ENCODE measurements at places on chromosomes 11 and 22.
A peak's percentile ranks its signal among the peaks of the same experiment; 100 is the strongest.

GRCh38 chr11:64661146-64661545 lies 61.9 kb downstream of the NRXN2 start:
- DNase-seq: no peak

- peak; percentile 54 for DNase-seq
Measured at GRCh38 chr11:67468056-67468455, 995 bp downstream of the TMEM134 start.

DNA sequence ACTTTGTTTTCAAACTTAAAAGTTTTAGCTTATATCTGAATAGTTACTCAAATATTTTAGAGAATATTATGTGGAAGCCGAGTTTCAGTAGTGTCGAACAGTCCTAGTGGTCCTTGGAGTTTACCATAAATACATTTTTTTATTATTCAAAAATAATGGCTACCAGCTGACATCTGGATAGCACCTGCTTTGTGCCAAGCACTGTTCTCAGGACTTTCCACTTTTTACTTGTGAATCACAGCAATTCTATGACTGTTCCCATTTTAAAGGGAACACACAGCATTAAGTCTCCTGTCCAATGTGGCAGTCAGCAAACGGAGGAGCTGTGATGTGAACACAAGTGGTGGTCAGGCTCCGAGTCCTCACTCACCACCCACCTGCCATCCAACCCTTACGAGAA lies 4.0 kb upstream of the SCGB2A1 start:
- DNase-seq: no peak

GRCh38 chr11:101127699-101128570 lies 1.7 kb downstream of the PGR start:
- DNase-seq: peak; percentile 20

DNA sequence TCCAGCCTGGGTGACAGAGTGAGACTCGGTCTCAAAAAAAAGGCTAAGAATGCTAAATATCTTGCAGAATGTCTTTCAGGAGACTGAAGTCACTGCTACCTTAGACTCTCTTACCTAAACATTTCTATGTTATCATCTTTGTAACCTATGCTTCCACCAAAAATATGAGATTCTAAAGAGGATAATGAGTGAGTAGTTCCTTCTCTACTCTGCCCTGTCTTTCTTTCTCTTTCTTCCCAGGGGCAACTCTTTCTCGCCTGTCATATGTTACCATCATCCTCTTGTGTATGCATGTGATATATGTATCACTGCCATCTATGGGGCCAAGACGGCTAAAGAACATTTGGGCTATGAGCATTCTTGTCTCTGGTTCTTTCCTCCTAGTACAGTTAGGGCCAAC lies 9.0 kb upstream of the RASSF10 start:
- DNase-seq: no peak

- no peak for DNase-seq
Measured at GRCh38 chr11:95515371-95515770, 274.2 kb downstream of the FAM76B start.

DNA sequence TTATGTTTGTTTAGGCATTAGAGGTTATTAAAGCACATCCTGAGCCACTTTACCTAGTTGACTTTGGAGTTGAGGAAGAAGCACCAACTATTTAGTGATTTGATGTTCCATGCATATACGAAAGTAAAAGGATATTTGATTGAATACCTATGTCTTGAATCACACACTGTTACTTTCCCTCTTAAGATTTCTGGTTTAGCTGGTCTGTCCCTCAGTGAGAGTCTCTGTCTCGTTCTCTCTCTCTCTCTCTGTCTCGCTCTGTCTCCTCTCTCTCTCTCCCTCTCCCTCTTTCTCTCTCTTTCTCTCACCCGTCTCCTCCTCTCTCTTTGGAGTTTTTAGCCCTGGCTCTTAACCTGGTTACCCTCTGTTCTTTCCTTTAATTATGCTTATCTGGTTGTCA lies 11.0 kb downstream of the CTNND1 start:
- no peak for DNase-seq

DNA sequence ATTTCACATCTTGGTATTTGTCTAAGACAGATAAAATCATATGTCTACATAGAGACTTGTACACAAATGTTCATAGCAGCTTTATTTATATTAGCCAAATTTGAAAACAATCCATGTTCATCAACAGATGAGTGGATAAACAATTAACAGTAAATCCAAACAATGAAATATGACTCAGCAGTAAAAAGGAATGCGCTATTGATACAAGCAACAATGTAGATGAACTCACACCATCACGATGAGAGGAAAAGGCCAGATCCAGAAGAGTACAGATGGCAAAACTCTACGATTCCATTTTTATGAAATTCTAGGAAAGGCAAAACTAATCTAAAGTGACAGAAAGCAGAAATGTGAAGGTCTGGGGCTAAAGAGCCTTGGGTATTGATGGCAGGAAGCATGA lies 384.3 kb downstream of the NTM start:
- no peak for DNase-seq

GRCh38 chr11:8693010-8693551 lies 10.5 kb downstream of the RPL27A start:
- DNase-seq: no peak

- no peak for DNase-seq
Measured at GRCh38 chr11:18757811-18758210, 31.8 kb upstream of the IGSF22 start.

DNA sequence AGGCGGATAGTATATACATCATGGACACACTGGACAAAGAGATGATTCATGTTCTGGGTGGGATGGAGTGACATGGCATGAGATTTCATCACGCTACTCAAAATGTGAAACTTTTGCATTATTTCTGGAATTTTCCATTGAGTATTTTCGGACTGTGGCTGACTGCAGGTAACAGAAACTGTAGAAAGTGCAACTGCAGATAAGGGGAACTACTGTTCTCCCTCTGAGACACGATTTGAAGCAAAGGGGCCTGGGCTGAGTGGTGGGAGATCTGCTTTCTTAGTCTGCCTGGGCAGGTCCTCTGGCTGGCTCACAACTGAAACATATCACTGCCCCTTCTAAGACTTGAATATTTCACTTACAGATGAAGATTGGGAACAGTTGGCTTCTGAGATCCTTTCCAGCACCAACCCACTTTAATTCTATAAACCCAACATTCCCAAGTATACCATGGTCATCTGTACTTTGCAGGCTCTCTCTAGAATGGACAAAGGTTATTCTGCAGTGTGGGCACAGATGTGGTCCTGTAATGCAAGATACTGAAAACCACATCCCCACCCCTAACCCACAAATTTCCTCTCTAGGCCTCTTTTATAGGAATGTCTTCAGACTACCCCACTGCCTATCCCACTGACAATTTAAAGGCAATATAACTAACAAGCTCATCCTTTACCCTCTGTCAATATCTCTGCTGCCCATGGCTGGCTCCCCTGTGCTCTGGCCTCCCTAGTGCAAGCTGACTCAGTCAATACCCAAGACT lies 121.1 kb downstream of the KCNC1 start:
- DNase-seq: no peak

DNA sequence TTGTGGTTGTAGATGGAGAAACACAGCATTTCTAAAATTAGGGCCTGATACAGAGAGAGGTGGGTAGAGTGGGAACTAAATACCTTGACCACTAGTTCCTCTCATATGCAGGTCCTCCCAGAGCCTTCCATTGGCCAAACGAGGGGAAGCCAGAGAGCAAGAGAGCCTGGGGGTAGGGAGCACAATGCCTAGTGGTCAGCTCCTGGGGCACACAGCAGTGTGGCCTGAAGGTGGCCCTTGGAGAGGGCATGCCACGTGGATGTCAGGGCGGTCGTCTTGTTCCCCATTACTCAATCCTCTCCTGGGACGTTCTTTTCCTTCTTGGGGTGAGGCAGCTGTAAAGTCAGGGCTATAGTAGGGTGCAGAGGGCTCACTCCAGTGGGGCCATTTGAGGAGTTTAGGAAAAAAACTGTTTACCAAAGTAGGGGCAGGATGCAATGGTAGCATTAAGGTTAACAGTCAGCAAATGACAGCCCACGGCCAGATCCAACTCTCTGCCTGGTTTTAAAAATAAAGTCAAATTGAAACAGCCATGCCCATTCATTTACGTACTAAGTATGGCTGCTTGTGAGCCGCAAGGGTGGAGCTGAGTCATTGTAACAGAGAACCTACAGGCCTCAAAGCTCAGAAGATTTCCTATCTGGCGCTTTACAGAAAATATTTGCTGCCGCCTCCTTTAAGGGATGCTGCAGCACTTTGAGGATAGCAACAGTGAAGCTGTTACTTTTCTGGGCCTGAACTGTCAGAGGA lies 7.6 kb downstream of the MYO18B start:
- DNase-seq: no peak

- no peak for DNase-seq
Measured at GRCh38 chr11:520428-521176, 13.6 kb upstream of the RNH1 start.

DNA sequence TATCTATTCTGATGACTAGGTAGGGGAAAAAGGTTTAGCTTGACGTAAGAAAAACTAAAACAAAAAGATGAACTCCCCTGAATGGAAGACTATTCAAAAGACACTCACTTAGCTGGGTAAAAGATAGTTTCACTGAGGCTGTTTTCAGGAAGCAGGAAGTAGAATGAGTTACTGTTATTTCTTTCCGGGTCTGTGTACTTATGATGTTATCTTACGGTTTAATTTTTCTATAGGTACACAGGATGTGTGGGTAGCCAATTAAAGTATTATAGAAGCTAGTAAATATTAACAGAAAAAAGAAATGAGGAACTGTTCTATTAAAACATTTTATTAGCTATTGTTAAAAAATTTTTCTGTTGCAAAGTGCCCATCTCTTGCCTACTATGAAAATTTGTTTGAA lies 45.8 kb upstream of the MMP7 start:
- DNase-seq: no peak

GRCh38 chr11:127002669-127003259 lies 2.2 kb upstream of the KIRREL3 start:
- DNase-seq: no peak

DNA sequence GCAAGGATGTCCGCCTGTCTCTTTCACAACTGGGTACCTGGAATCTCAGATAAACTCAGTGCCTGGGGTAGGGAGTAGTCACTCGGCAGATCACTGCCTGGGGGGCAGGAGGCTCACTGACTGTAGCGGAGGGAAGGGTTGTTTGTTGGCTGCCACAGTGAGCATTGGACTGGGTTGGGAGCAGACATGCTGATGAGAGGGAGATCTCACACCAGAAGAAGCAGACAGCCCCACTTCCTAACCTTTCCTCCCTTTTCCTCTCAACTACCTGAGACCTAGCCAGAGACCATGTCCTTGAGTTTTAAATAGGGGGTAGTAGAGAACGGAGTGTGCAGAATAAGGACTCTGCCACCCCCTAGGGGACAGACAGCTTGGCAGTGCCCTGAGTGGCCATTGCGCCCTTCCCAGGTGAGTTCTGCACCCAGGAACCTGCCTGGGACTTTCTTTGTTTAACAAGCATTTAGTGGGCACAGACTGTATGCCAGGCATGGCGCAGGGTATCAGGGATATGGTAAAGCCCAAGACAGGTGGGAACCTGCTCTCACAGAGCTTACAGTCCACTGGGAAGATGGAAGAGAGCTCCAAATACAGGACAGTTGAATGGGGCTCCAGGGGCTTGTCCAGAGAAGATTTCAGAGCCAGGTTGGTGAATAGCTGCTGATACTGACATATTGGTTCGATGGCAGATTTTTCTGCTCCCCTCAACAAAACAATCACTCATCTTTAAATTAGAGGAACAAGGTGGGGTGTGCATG lies 115.7 kb upstream of the NNMT start:
- DNase-seq: no peak

- no peak for DNase-seq
Measured at GRCh38 chr11:46270684-46271083, 6.8 kb upstream of the CREB3L1 start.

DNA sequence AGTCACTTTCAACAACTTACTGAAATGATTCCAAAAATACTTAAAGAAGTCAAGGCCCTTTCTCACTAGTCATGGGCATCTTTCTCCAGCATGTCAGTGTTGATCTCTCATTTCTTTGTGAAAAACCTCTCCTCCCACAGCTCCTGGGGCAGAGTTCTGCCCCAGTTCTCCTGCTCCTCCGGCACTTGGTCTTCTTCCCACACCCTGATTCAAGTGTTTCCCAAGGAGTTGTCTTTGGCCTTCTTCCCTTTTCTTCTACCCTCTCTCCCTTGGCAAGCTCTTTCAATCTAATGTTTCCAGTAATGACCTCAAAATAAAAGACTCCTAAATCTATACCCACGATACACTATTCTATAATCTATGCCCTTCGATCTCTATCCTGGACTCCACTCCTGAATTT lies 42.1 kb upstream of the CCDC34 start:
- DNase-seq: no peak

- DNase-seq: no peak
Measured at GRCh38 chr11:15166204-15166603, 51.5 kb downstream of the INSC start.

DNA sequence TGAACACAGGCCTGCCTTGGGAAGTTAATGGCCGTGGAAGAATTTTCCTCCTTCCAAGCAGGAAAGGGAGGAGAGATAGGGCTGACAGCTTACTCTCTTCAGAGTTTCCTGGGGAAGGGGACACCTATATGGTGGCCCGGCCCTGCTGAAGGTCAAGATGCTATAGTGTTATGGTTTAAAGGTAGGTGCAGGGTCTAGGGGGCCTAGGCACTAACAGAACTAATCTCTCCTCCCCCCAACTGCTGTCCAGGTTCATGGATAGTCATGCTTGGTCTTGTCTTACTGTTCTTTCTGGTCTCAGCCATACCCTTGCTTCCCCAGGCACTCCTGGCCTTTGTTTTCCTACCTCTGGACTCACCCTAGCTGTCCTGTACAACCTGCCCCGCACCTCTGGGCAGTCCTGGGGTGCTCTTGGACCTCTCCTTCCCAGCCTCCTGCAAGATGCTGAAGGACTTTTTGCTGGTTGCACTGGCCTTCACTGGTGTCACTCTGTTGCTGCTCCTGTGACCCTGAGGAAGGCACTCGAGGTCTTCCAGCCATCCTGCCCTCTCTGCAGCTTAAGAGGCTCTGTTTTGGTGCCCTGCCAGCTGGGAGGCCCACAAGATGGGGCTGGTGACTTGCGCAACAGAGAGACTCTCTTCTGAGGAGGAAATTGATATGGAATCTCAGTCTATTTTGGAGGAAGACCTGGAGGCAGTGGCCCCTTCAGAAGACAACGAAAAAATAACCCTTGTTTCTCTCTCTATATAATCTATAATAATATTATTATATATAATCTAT lies 17.9 kb downstream of the SEC14L3 start:
- DNase-seq: no peak

DNA sequence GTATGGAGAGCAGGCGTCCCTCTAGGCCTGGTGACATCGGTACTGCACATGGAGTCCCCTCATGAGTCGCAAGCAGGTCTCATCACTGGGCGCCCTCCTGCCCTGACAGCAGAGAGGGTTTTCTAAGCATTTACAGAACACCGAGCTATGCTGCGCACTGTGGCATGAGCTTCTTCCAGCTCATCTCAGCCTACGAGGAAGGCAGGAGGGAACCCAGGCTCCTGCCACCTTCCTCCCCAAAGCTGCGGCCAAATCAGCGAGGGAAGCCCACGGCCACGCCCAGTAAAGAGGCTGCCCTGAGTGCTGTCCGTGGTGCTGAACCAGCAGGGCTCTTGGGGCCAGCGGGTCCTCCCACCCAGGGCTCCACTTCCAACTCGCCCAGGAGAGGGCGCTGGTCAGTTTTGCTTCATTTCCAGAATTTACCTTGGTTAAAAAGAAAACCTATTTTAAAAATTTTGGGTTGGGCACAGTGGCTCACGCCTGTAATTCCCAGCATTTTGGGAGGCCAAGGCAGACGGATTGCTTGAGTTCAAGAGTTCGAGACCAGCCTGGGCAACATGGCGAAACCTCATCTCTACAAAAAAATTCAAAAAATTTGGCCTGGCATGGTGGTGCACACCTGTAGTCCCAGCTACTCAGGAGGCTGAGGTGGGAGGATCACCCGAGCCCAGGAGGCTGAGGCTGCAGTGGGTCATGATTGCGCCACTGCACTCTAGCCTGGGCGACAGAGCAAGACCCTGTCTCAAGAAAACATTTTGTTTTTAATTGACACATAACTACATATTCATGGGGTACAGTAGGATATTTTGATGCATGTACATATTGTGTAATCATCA lies 34.2 kb downstream of the PHF21B start:
- peak; percentile 69 for DNase-seq

All from activated T-cell treated with anti-CD3 and anti-CD28 coated beads, Interleukin-2, amount 50 U/mL, for 24 hours (primary cell).